Muscle of leg (tissue), 16 donors: ENCODE measurements at places on chromosomes 13 and 19. TPM values are rescaled to one million over a fixed set of nuclear protein-coding genes. Genes with fewer than 3 reads are reported as not detected.

Gene SPRY2
- 132 TPM for polyA plus RNA-seq

Gene CYP4F2
- polyA plus RNA-seq: not detected

Gene KCNK6
- 2.4 TPM for polyA plus RNA-seq

Gene WDFY2
- 5.1 TPM for polyA plus RNA-seq

Gene SELENOV
- not detected for polyA plus RNA-seq

Gene SMIM24
- polyA plus RNA-seq: not detected

Gene CALR3
- polyA plus RNA-seq: not detected

Gene FARP1
- 77.3 TPM for polyA plus RNA-seq

Gene PRX
- 7.0 TPM for polyA plus RNA-seq

Gene CASP14
- not detected for polyA plus RNA-seq

Gene CLIP3
- 21.7 TPM for polyA plus RNA-seq

Gene IL12RB1
- polyA plus RNA-seq: 0.34 TPM

Gene RASL11A
- polyA plus RNA-seq: 4.3 TPM

Gene FUT3
- polyA plus RNA-seq: not detected

Gene CCDC61
- polyA plus RNA-seq: 7.2 TPM

Gene MUC16
- not detected for polyA plus RNA-seq

Gene PLPPR2
- polyA plus RNA-seq: 11.0 TPM
